ENCODE measurements at places on chromosomes 11 and 22. TPM values are rescaled to one million over a fixed set of nuclear protein-coding genes. Genes with fewer than 3 reads are reported as not detected.

- no peak for DNase-seq
These were observed 20.5 kb upstream of the HEPHL1 start for GRCh38 chr11:94000659-94001058.

GRCh38 chr22:30603801-30604200, 3.2 kb upstream of the TCN2 start:
- DNase-seq: no peak

DNA sequence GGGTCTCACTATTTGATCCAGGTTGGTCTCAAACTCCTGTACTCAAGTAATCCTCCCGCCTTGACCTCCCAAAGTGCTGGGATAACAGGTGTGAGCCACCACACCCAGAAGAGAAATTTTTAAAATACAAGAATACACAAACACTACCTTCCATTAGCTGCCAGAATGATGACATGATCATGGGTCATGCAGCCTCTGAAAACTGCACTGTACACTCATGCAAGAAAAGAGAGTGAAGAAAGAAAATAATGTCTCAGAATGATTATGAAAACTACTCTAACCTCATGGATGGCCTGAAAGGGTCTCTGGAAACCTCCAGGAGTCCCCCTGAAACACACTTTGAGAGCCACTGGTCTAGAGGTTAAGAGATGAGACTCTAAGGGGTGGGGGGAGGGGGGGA, 18.8 kb downstream of the VPS37C start:
- DNase-seq: no peak

DNA sequence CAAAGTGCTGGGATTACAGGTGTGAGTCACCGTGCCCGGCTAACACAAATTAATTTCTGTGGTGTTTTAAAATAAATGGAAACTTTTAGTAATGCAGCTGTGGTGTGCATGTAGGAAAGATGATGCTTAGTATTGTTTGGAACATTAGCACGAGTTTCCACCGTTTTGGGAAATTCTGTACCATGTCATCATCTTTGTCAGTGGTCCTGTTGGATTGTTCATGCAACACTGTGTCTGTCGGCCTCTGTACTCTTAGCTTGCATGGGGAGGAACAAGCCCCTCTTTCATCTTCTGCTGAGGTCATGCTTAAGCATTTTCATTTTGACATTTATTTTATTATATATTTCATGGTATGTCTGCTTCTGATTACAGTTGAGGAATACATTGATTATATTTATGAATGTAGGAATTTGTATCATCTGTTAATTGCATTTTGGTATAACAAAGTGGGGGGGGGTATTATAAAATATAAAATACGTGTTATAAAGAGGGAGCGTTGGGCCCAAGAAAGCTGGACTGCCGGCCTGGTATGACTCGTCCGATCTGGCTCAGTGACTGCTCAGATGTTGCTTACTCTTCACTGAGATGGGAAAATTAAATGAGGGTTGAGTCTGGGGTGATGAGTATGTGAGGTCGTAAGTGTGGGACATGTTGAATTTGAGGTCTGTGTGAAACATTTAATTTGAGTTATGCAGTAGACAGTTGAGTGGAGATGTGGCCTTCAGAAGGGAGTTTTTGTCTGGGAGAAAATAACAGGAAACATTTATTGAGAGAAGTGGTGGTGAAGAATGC, 28.7 kb downstream of the CECR2 start:
- no peak for DNase-seq

DNA sequence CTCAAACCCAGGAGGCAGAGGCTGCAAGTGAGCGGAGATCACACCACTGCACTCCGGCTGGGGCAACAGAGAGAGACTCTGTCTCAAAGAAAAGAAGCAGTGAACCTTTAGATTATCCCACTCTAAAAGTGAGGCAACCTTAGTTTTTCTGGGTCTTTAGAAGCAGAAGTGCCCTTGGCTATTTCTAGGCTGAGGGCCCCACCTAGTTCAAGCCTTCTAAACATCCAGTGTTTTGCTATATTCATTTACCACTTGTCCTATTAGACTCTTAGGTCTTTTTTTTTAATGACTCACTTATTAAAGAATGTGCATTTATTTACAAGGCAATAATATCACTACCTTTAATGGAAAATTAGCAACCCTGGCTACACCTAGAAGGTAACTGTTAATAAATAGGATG, 16.7 kb upstream of the EHF start:
- no peak for DNase-seq

- DNase-seq: no peak
These were observed 2.2 kb downstream of the MRPL23 start for GRCh38 chr11:1949302-1949701.

DNA sequence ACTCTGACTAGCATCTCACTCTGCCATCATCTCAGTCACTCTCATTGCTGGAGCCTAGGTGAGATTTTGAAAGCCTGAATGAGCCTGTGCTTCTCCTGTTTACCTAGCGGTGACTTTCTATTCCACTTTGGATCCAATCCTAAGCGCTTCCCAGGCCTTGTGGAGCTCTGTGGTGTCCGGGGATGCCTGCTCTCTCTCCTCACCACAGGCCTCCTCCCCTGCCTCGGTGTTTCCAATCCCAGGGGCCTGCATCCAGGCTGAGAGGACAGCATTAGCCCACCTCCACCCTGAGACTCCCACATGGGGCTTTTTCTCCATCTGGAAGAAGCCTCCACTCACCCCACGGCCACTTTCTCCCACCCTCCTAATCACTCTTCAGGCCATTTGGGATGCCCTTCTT, 380.3 kb downstream of the NTM start:
- no peak for DNase-seq

- DNase-seq: no peak
These were observed 298.3 kb downstream of the ETS1 start for GRCh38 chr11:128289048-128289447.

GRCh38 chr22:40410731-40411505, 40.5 kb downstream of the SGSM3 start:
- DNase-seq: no peak

Gene OR5B21
- not detected for total RNA-seq

Data from mucosa of descending colon (tissue), 3 donors.